CD4-positive, alpha-beta memory T cell (primary cell): ENCODE measurements at places on chromosomes 3 and 15.

- no peaks in the 10 kb centered on the region for H3K27me3 ChIP-seq
- H3K27ac ChIP-seq = no peak overlapping the region
- DNase-seq = no peak
- no peak overlapping the region for H3K4me3 ChIP-seq
- no peaks in the 10 kb centered on the region for H3K36me3 ChIP-seq
- no peaks in the 10 kb centered on the region for H3K4me1 ChIP-seq
Measured at GRCh38 chr3:8618950-8619349, 25.6 kb downstream of the SSUH2 start.

- H3K4me1 ChIP-seq = no peaks in the 10 kb centered on the region
- no peaks in the 10 kb centered on the region for H3K27me3 ChIP-seq
- no peak overlapping the region for H3K4me3 ChIP-seq
- no peak for DNase-seq
- no peaks in the 10 kb centered on the region for H3K36me3 ChIP-seq
- no peak overlapping the region for H3K27ac ChIP-seq
Measured at GRCh38 chr3:180421221-180421620, 180.7 kb upstream of the TTC14 start.

DNA sequence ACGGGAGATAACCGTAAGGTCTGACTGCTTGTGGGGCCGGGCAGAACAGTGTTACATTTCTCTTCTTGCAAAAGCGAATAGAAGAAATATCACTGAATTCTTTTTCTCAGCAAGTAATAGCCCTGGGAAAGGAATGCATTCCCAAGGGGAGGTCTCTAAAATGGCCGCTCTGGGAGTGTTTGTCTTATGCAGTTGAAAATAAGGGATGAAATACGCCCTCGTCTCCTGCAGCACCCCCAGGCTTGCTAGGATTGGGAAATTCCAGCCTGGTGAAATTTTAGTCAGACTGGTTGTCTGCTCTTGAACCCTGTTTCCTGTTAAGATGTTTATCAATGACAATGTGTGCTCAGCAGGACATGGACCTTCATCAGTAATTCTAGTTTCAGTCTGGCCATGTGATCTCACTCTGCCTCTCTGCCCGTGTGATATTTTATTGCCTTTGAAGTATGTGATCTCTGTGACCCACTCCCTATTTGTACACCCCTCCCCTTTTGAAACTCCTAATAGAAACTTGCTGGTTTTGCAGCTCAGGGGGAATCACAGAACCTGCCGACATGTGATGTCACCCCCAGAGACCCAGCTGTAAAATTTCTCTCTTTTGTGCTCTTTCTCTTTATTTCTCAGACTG lies 715.6 kb downstream of the ROBO1 start:
- no peak overlapping the region for H3K27ac ChIP-seq
- H3K4me3 ChIP-seq = no peak overlapping the region
- H3K27me3 ChIP-seq = no peaks in the 10 kb centered on the region
- H3K4me1 ChIP-seq = no peaks in the 10 kb centered on the region

- H3K27me3 ChIP-seq = no peaks in the 10 kb centered on the region
- H3K4me3 ChIP-seq = no peak overlapping the region
- peaks cover 42% of the 10 kb centered on the region for H3K4me1 ChIP-seq
- no peaks in the 10 kb centered on the region for H3K36me3 ChIP-seq
- H3K27ac ChIP-seq = no peak overlapping the region
Measured at GRCh38 chr3:133443649-133444422, 44.0 kb downstream of the BFSP2 start.
